Right atrium auricular region (tissue), 2 donors: ENCODE measurements at places on chromosomes 4 and X. TPM values are rescaled to one million over a fixed set of nuclear protein-coding genes. Genes with fewer than 3 reads are reported as not detected.

DNA sequence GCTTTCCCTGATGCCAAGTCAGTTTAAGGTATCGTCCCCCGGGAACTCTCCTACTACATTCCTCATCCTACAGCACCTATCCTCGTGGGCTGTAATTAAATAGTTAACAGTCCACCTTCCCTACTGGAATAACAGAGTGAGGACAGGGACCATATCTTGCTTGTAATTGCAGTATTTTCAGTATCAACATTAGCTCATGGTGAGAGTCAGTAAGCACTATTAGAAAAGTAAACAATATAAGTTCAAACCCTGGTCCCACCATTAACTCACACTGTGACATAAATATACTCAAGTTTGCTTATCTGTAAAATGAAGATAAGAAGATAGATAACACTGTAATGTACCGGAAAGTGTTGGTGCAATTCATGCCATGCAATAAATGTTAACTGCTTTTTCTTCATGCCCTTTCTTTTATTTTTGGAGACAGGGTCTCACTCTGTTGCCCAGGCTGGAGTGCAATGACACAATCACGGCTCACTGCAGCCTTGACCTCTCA lies 61.3 kb downstream of the SH3RF1 start:
- H3K36me3 ChIP-seq = no peaks in the 10 kb centered on the region
- H3K4me1 ChIP-seq = no peaks in the 10 kb centered on the region
- no peak overlapping the region for H3K27ac ChIP-seq
- no peak for DNase-seq

DNA sequence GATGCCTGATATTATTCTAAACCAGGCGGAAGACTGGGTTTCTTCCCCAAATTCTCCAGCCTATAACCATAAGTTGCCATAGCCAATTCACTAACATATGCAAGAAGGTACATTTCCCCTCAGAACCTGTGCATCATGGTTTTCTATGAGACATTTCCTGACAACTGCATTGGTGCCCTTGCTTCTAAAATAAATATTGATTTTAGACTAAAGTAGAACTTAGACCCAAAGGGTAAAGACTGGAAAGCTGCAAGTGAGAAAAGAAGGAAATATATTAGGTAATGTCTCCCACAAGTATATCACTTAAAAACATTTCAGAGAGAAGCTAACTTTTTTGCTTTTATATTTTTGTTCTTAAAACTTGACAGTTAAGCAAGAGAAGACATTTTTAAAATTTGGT lies 125.1 kb downstream of the PPA2 start:
- no peak for DNase-seq
- H3K4me3 ChIP-seq = no peak overlapping the region
- H3K36me3 ChIP-seq = no peaks in the 10 kb centered on the region
- H3K27me3 ChIP-seq = no peaks in the 10 kb centered on the region

DNA sequence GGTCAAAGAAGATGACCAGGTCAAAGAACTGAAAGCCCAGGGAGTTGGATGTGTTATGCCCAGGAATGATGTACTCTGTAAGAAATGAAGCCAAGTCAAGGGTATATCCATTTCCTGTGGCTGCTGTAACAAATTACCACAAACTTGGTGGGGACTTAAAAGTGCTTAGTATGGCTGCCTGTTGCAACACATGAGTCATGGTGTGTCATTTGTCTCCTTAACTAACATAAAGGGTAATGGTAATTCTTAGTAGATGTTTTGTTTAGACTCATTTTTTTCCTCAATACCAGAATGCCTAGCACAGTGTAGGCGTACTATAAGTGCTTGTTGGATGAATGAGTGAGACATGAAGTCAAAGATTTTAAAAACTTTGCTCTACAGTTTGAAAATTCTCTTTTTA lies 45.7 kb downstream of the SYTL5 start:
- H3K4me1 ChIP-seq = no peaks in the 10 kb centered on the region
- H3K36me3 ChIP-seq = no peaks in the 10 kb centered on the region
- no peaks in the 10 kb centered on the region for H3K27me3 ChIP-seq
- no peak for DNase-seq
- H3K4me3 ChIP-seq = no peak overlapping the region

DNA sequence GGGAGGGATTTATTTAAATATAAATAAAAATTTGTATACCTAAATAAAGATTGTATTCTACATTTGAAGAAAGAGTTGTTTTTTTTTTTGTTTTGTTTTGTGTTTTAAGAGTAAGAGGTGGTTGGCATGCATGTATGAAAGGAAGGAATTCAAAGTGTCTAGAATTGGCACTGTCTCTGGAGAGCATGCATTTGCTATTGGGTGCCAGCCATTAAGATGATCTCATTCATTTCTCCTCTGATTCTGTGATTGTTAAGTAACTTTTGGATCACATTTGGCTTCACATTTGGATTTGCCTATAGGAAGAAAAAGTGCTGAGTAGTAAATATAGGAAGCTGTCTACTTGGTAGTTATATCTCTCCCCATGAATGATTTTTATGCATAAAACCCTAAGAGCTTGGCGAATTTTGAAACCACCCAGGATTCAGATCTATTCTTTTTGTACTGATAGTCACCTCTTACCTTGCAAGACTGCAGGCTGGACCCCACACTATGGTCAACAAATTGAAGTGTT lies 7.8 kb upstream of the BOD1L1 start:
- no peak overlapping the region for H3K4me3 ChIP-seq
- no peak for DNase-seq
- no peaks in the 10 kb centered on the region for H3K27me3 ChIP-seq
- no peaks in the 10 kb centered on the region for H3K36me3 ChIP-seq

DNA sequence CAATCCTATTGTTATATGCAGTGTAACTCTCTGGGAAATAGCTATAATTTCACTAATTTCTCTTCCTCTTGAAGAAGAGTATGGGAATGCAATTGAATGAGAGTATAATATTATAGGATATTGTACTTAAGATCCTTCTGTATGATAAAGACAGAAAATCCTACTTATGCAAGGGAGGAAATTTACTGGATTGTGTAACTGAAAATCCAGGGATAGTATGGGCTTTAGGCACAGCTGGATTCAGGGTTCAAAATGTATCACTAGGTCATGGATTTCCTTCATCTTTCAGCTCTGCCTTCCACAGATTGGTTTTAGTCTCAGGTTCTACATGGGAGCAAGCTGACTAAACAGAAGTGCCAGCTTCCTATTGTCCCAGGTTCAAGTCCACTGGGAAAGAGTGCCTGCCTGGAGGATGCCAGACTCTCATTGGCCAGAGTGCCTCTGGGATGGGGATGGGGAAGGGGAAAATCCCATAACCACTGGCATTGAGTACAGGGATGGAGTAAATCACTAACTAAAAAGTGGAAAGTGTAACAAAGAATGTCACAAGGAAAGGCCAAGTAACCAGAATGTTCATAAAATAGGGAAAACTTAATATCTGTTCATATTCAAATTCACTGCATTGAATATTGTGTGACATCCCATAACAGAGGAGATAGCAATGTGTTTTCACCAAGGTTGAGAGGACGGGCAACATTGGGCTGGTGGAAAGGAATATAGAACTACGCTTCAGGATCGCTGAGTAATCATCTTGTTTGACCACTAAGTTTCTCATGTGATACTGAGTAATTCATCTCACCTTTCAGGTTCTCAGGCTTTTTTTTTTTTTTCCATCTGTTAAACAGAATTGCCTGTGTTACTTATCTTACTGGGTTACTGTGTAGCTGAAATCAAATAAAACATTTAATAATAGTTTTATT lies 75.7 kb downstream of the ANXA3 start:
- no peak overlapping the region for H3K4me3 ChIP-seq
- no peak for DNase-seq
- no peak overlapping the region for H3K27ac ChIP-seq
- no peaks in the 10 kb centered on the region for H3K27me3 ChIP-seq

C4orf51 gene
- total RNA-seq = not detected

MYOZ2 gene
- total RNA-seq = 770 TPM

NUP62CL gene
- total RNA-seq = not detected

GLRA2 gene
- total RNA-seq = not detected

HDX gene
- 3.0 TPM for total RNA-seq
